ENCODE measurements at places on chromosomes 2 and 18.

GRCh38 chr18:74733598-74733997 is 135.9 kb downstream of the ZNF407 start:
- DNase-seq = no peak

DNA sequence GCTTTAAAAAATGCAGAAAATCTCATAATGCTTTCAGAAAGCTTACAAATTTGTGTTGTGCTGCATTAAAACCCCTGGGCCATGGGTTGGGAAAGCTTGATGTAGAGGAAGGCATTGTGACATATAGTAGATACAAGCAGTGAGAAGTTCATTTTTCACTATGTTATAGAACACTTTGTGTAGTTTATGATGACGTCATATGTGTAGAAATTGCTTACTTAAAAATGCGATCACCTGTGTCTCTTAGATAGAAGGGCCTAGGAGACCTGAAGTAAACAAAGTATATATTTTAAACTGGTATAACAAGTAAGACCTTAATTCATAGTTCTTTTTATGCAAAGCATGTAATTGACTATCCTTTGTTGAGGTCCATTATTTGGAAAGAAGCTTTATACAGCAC is 393.5 kb downstream of the ARHGAP15 start:
- DNase-seq = no peak

DNA sequence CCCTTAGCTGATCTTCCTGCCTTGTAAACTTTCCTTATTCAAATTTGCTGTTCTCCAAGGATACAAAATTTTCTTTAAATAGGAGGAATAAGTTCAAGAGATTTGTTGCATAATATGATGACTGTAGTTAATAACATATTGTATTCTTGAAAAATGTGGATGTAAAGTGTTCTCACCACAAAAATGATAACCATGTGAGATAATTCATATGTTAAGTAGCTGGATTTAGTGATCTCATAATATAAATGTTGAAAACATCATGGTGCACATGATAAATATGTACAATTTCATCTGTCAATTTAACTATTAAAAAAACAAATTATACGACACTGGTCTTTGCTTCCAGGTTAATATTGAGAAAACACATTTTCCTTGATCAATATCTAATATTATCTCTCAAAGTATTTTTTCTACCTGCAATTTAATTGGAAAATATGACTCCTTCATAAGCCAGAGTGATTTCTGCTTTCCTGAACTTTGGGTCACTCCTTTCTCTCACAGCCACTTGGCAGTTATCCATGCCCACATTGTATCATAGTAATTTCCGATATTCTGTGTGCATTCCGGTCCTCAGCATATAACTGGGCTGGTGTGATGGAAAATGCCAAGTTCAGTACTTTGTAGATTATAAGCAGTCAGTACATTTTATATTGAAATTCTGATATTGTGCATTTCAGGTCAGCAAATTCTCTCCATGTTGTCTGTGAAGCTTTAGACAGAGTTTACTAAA is 152.6 kb downstream of the GULP1 start:
- DNase-seq = no peak

DNA sequence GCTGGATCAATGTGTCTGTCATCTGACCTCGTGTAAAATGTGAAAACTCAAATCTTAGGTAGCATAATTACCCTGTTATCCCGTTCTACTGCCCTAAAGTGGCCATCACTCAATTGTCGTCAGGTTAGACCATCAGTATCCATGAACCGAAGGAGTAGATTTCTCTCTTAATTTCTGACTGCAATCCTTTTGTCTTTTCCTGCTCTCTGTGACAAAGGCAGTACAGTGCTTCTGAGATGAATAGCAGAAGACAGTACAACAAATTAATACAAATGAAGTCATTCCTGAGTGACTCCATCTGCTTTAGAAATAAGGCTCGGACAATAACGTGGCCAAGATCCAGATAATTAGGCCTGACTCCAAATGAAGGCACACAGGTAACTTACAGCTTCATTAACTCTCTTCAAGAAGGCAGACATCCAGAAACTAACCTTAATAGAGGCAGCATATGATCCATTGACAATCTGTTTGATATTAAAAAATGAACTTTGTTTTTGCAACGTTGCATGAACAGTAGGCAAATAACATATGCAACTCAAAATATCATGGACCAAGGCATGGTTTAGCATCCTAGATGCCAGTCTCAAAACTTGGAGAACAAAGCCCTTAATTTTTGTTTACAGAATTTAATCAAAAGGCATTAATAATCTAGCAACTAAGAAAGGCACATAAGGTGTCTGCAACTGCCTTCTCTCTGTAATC is 96.7 kb upstream of the CDH20 start:
- DNase-seq = no peak

DNA sequence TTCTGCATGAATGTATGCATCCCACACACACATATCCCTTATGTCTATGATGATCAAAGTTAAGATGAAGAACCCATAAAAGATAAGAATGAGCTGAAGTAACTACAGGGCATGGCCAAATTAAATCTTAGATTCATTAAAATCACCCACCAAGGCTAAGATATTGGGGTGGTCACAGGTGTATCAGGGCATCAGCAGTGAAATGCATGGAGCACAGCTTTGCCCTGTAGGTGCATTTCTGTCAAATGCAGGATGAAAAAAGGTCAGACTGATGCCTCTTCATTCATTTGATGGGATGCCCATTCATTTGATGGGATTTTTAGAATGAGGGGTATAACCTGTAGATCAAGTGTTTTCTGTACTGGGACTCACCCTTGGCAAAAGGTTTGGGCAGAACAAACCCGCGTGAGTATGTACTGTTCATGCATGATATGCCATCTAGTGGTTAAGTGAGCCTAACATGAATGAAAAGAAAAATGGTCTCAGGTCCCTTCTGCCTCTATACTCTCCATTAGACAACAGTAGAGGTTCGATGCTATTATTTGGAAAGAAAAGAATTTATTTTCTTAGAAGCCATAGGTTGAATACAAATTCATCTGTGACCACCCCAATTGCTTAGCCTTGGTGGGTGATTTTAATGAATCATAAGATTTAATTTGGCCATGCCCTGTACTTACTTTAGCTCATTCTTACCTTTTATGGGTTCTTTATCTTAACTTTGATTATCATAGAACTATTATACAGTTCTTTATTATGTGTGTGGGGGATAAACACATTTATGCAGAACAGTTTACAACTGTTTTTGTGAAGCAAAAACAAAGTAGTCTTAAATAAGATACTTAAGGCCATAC is 43.2 kb upstream of the NOSTRIN start:
- DNase-seq = no peak
